ENCODE measurements at places on chromosomes 16 and 17. TPM values are rescaled to one million over a fixed set of nuclear protein-coding genes. Genes with fewer than 3 reads are reported as not detected.

CCDC40 gene
- total RNA-seq = 2.7 TPM

TPSB2 gene
- total RNA-seq = not detected

RNF112 gene
- 0.58 TPM for total RNA-seq

PRAC2 gene
- not detected for total RNA-seq

UBN1 gene
- 20.9 TPM for total RNA-seq

AATK gene
- 0.56 TPM for total RNA-seq
